ENCODE measurements at places on chromosomes 1 and 21.
A peak's percentile ranks its signal among the peaks of the same experiment; 100 is the strongest.

- no peak for DNase-seq
Observed at GRCh38 chr1:16091296-16091695, 17.8 kb upstream of the FAM131C start.

DNA sequence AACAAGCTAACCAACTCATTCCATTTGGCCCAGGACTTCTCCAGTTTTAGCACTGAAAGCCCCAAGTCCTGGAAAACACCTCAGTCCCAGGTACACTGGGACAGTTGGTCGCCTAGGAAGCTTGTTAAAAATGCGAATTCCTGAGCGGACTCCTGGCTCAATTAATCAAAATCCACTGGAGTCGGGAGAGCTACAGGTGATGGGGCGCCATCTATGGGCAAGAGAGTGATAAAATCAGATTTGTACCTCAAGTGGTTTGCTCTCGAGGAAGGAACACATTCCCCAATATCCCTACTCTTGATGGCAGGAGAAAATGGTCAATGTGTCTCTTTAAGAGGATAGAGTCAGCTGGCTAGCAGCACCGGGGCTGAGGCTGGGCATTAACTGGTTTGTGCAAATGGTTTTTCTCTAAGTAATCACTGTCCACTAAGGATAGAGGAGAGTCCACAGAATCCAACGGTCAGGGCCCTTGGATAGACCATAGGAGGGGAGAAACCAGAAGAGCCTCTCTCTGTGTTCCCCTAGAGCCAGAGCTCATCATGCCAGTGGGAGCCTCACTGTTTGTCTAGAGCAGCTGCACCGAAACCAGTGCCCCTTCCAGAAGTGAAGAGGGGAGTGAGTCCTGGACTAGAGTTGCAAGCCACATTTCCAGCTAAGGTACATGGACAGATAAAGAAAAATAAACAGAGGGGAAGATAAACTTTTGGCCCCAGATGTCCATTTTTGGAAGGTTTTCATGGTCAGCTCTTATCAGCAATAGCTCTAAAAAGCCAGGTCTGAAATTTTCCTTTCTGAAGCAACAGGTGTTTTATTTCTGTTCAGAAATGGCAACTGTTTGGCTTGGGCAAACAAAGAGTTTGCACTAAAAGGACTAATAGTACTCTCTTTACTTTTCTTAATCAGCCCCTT lies 148.5 kb downstream of the TENT5C start:
- peak; percentile 5 for DNase-seq

GRCh38 chr1:229470406-229471043 lies 36.6 kb upstream of the ACTA1 start:
- no peak for DNase-seq

DNA sequence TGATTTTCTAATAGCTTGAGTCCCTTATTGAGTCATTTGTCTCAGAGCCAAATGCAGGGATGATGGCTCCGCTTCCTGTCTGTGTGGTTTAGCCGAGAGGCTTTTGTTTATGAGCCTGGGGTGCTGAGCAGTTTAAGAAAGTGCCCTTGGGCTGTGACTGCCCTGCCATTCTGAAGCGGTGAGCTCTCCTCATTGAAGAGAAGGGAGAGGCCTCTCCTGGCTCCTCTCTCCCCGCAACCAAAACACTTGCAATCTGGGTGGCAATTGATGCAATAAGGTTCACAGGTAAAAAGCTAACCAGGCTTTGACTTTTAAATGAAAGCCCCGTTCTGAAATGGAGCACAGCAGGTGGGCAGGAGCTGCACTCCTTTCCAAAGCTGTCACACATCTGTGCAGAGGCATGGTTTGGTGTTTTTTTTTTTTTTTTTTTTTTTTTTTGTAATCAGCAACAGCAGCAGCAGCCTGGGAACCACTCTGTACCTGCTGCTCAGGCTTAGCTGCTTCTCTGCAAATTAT lies 403.7 kb downstream of the SIPA1L2 start:
- no peak for DNase-seq

DNA sequence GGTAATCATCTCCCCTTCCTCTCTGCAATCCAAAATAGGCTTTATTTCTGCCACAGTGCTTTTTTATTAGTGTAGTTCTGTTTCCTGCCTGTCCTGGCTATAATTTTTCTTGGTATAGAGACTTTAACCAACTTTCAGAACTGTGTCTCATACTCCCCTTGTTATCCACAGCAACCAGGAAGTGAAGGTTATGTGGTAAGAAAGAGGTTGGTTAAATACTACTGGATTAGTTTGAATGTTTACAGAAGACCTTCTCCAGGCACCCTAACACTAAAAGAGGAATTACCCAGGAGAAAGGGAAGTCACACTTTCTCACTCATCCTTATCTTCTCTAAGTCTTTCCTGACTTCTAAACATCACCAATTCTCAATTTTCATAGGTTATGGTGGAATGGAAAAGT lies 17.8 kb upstream of the TNFSF4 start:
- DNase-seq = no peak

GRCh38 chr1:51314974-51315373 lies 15.4 kb downstream of the TTC39A start:
- DNase-seq = no peak

- no peak for DNase-seq
Observed at GRCh38 chr21:25428537-25428936, 178.7 kb downstream of the MRPL39 start.

DNA sequence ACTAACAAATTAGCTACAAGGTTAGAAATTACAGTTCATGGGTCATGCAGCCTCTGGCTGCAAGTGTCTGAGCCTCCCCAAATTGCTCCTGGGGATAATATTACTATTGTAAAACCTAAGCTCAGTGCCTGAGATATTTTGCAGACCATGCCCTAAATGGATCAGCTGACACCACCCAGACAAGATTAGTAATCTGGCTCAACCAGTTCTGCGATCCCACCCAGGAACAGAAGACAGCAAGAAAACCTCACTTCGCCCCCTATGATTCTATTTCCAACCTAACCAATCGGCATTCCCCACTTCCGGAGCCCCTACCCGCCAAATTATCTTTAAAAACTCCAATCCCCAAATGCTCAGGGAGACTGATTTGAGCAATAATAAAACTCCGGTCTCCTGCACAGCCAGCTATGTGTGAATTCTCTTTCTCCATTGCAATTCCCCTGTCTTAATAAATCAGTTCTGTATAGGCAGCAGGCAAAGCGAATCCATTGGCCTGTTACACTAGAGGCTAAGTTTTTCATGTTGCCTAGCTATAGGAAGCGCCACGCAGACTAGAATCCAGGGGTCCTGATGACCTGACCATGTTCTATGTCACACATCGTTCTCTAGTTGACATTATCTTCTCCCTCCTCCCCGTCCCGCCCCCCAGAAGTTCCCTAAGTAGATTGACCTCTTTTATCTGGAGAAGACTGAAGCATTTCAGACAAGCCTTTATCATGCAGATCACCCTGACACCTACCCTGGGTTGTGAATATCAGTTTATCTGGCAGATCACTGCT lies 22.4 kb upstream of the ZFYVE9 start:
- DNase-seq = no peak

DNA sequence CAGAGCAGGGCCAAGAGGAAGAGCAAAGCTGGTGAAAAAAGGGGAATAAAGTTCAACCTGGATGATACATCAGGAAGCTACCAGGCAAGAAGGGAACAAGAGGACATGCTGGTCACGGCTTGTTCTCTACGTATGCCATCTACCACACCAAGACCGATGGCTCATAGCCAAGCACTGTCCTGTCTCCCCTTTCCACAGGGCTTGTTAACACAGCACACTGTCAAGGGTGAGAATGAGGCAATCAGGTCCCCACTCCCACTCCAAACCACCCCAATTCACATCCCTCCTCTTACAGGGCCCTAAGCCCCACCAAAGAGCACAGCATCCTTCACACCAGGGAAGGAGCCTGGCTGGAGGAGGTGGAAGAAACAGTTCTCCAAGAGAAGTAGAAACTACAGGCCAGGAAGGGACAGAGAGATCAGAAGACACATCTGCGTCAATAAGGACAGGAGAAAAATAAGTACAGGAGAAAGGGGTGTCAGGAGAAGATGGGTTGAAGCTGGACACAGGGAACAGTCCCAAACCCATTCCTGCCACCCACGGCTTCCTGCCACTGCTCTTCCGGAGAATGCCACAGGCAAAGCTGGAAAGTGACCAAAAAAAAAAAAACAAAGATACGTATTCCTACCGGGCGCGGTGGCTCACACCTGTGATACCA lies 923 bp upstream of the SHC1 start:
- no peak for DNase-seq

GRCh38 chr1:240652549-240652948 lies 40.6 kb upstream of the GREM2 start:
- DNase-seq = no peak

- no peak for DNase-seq
Observed at GRCh38 chr1:184143449-184143848, 91.9 kb downstream of the TSEN15 start.

- DNase-seq = peak; percentile 9
Observed at GRCh38 chr1:29974316-29974724, 738.0 kb downstream of the PTPRU start.

DNA sequence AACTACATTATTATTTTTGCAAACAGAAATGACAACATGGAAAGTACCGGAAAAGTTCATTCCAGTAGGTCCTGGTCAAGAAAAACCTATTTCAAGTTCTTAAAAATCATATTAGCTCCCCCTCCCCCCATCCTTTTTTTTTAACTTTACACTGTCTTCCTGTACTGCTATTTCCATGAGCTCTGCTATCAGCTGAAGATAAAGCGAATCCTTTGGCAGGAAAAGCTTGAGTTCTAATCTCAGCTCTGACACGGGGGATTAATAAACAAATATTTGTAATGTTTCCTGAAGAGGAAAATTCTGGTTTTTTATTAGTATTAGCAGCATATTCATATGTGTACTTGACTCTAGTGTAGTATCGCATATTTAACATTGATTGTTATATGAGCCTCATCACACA lies 190.7 kb upstream of the ESRRG start:
- no peak for DNase-seq

GRCh38 chr1:247400685-247401084 lies 15.3 kb upstream of the NLRP3 start:
- DNase-seq = no peak

DNA sequence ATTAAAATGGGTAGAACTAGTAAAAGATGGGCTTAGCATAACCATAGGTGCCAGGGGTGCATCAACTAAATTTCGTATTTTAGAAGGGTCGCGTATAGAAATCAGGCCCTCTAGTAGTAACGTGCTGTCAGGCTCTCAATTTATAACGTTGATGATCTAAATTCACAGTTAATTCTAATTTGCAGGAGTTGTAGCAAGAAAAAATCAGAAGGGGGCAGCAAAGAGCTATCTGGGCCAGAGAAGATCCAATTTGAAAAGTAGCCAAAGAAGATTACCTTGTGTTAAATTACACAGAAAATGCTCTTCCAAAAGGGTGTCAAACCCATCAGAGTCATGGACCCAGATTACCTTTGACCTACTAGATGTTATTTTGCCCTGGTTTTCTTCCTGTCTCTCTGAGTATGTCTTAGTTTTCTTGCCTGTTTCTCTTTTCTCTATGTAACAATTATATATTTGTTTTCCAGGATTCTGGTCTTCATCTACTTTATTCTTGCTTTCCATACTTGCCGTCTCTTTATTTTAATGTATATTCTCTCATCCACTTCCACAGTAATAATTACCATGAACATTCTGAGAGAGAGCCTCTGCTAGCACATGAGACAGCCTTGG lies 1030.9 kb downstream of the AMY1C start:
- peak; percentile 44 for DNase-seq

GRCh38 chr1:8465013-8465412 lies 147.1 kb downstream of the SLC45A1 start:
- DNase-seq = no peak

GRCh38 chr21:36803051-36803645 lies 104.2 kb downstream of the SIM2 start:
- no peak for DNase-seq

DNA sequence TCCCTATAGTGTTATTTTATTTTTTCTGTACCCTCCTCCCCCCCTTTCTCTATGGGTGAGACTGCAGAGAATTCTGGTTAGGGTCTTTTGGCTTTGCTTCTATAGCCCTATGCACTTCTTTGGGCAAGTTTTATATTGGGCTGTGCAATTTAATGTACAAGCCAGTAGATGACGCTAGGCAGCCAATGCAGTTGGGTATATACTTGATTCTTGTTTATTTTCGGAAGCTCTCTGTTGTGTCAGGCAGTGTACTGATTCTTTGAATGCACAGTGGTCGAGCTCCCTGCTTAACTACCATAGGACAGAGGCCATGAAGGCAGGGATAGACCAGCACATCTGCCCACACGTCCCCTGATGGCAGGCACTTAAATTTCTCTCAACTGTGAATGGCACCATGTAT lies 34.1 kb upstream of the GPR52 start:
- DNase-seq = no peak

- no peak for DNase-seq
Observed at GRCh38 chr21:40445349-40445921, 401.5 kb downstream of the DSCAM start.

DNA sequence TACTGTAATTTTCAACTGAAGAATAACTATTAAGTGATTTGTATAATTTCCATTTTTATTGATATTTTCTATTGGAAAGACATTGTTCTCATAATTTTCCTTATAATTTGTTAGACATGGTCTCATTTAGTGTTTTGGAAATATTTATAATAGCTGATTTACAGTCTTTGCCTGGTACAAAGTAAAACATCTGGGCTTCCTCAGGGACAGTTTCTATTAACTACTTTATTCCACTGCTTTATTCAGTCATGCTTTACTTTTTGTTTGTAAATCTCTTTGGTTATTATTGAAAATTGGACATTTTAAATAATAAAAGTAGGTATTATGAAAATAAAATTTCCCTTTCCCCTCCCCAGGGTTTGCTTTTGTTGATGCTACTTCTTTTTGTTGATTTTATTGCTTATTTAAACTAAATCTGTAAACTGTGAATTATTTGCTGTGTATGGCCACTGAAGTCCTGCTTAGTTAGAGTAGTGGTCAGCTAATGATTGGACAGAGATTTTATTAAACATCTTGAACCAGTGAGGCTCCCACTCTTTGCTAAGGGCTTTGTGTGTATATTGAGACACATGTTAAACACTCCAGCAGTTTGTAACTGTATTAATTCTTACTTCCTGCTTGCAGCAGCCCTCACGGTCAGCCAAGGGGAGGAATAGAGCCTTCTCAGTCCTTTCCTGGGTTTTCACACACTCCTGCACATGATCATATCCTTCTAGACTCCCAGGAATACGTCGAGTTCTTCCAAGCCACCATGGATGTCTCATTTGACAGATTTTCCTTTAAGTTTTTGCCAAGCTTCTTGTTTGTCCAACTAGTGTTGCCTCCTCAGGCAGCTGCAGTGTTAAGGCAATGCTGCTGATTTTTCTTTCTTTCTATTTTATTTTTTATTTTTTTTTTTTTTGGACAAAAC lies 994.6 kb upstream of the PRMT6 start:
- no peak for DNase-seq

DNA sequence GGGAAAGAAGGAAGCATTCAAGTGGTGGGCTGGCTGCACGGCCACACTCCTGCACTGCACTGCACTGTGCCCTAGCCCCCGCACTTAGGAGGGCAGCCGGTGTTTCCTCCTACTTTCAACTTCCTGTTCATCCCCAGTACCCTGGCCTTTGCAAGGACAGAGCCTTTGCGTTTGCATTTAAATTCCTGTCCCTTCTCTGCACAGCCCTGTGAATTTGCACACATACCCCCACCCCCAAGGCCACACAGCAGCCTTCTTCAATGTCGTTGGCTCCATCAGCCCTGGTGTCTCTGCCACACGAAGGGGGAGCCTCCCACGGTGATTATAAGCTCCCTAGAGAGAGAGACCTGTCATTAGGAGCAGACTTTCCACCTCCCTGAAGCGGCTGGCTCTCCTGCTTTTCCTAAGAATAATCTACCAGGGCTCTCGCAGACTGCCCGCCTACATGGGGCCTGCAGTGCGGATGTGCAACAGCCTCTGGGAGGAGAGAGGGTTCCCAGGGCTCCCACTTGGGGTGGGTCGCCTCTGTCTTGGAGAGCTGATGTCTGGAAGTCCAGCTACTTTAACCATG lies 13.2 kb upstream of the SLC45A3 start:
- no peak for DNase-seq

- no peak for DNase-seq
Observed at GRCh38 chr1:171127099-171127498, 36.4 kb downstream of the FMO3 start.
